ENCODE measurements at places on chromosomes 1 and 21.

- no peak for DNase-seq
Measured at GRCh38 chr1:59552007-59552406, 255.1 kb downstream of the FGGY start.

DNA sequence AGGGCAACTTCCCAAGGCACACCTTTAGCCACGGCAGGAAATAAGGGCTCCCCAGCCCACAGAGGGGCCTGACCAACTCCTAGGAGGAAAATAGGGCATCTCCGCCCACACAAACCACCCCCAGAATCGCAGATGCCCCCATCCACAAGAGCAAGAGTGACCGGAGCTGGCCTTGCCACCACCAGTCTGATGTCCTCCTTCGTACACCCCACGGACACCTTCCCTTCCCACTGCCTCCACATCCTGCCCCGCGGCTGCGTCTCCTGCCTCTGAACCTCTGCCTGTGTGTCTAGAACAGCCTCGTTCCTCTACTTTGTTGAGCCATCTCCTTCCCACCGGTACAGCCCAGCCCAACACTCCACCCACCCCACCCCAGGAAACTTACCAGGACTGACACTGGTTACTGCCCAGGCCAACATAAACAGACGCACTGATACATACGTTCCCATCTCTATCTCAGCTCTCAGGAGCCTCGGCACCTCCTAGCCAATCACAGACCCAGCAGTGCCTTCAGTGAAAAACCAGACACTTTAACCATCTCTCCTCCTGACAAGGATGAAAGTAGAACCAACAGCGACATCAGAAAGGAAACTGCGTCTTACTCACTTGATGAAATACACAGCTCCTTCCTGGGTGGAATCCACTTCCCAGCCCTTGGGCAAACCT, 7.6 kb upstream of the PLEKHA6 start:
- DNase-seq: no peak

DNA sequence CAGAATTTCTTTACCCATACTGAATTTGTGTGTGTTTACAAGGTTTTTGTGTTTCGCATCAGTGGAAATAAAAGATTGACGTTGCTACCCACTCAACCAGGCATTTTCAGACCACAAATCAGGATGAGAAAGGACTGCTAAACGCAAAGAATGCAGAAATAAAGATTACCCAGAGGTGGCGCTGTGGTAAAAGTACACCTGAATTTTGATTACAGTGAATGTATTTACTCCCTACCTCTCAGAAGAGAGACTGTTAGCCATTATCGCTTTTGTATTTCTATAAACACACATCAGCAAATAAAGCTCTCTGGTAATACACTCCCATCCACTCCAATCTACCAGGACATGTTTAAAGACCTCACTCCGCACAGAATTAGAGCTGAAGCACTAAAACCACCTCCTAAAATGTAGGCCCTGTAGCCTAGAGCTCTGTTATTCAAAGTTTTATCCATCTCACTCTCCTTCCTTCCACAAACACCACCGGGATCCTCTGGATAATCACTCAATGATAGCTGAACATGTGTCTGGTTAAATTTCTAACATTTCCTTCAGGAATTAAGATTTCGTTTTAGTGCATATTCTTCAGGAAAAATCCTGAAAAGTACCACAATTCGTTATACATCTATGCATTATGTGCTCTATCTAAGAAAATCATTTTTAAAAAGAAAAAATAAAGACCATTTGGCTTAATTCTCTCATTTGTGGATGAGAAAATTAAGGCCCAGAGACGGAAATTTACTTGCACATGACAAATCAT, 2.5 kb upstream of the LMO4 start:
- DNase-seq: peak; percentile 42

GRCh38 chr1:5865774-5866173, 126.5 kb downstream of the NPHP4 start:
- DNase-seq: no peak

- no peak for DNase-seq
Measured at GRCh38 chr21:15027056-15027455, 37.7 kb downstream of the NRIP1 start.

- no peak for DNase-seq
Measured at GRCh38 chr1:22349362-22350043, 102.1 kb upstream of the ZBTB40 start.

GRCh38 chr1:240803151-240803550, 191.2 kb upstream of the GREM2 start:
- peak; percentile 87 for DNase-seq

GRCh38 chr1:191255354-191256054, 777.8 kb upstream of the BRINP3 start:
- DNase-seq: no peak

GRCh38 chr1:231839999-231840398, 213.4 kb downstream of the DISC1 start:
- no peak for DNase-seq

- no peak for DNase-seq
Measured at GRCh38 chr1:53634571-53634979, 104.4 kb downstream of the GLIS1 start.

DNA sequence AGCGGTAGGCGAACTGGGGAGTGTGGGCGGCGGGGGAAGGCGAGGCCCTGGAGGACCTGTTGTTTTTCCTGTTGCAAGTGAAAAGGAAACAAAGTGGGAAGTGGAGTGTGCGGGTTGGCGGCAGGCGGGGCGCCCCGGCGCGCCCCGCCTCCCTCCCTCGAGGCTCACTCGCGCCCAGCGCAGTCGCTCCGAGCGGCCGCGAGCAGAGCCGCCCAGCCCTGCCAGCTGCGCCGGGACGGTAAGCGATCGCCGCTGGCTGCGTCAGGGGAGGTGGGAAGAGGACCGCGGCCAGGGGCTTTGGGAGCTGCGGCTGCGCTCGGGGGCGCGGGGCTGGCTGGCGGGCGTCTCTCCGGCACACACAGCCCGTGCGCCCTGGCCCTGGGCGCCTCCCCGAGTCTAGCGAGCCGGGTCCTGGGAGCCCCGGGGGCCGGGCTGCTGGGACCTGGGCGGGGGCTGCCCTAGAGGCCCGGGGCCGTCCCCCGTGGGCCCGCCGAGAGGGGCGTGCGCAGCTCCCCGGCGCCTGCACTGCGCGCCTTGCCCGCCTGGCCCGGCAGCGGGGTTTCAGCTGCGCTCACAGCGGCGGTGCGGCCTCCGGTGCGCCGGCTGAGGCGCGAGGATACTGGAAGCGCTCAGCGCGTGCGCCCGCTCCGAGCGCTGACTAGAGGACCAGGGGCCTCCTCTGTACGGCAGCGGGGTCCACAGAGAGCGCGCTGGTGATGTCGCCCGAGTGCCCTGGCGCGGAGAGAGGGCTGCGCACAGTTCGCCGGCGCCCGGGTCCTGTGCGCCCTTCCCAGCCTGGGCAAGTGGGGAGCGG, at the start of gene PIK3CD:
PIK3CD (plus strand) TSS at position 167 of the 814 bp plus-strand sequence. CDS start 58,725 bp downstream, outside the sequence.
- DNase-seq: peak; percentile 59

- DNase-seq: no peak
Measured at GRCh38 chr21:33733601-33734000, 91.3 kb downstream of the ITSN1 start.

DNA sequence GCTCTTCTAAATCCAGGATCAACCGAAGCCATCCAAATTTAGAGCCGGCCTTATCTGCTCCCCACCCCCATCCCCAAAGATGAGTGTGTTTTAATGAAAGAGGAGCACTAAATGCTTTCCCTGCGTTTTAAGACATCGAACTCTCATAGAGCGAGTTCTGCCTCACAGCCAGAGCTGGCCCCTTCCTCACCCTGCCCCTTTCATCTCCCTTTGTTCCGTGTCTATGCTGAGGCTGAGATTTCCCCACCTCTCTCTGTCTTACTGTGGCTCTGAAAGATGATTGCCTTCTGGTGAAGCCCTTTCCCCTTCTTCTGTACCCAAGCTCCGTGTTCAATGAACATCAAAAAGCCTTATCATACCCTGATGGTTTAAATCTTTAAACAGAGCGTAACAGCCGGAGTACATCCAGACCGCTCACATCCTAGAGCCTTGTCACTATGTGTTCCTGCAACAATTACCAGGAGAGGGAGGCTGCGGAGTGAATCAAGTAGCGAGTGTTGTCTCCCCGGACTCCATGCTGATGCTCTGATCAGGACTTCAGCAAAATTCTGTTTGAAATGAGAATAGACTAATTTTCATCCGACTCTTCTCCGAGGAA, 110.1 kb downstream of the ZNF326 start:
- no peak for DNase-seq

DNA sequence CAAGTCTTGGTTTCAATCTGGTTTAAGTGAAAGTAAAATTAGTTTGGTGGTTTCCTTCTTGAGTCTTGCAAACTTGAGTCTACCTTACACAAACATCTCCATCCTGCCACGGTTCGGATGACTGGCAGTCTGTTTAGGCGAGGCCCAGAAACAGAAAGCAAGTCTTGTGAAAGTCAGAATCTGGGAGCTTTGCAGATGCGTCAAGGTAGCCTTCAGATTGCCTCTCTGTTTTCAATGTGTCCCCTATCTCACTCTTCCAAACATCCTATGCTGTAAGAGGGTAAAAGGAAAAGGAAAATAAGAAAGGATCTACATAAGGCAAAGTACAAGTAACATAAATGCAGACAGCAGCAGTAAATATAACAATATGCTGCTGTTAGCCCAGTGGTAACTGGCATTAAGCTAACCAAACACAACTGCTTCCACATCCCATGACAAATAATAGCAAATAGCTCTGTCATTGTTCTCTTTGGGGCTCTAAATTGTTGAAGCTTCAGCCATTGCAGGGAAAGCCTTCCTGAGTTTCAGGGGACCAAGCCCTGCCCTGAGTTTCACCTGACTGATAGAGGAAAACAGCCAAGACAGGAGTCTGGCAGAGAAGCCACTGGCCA, 26.2 kb upstream of the C1orf105 start:
- DNase-seq: no peak

DNA sequence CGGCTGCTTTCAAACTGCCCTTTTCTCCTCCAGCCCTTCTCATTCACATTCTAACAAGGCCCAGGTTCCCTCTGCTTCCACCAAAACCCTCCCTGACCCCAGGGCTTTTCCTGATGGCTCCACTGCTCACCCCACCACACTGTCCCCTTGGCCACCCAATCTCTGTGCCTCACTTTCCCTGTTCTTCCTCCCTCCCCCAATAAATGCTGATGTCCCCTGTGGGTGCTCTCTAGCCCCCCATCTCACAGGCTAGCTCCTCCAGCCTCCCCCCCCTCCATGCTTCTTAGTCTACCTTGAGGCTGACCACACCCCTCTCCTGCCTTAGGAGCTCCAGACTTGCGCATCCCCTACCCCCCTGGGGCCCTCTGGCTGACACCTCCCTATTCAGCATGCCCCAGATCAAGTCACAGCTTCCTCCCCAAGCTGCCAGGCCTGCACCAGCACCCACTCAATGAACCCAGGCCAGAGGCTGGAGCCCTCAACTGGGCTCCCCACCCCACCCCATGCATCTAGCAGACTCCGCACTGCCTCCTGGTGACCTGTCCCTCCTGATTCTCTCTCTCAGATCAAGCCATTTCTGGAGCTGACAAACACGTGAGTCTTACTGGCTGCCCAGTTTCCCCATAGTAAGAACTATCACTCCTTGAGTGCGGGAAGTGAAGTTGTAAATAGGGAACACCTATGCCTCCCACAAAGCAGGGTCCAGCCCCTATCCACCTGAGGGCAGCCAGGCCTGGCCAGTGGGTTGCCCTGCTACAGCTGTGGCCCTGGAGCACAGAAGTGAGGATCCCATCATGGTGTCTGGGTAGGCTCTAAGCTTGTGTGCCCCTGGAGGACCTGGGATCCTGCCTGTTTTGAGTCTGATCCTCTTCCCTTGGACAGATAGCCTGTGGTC, 117.9 kb downstream of the DMRTB1 start:
- DNase-seq: no peak

- no peak for DNase-seq
Measured at GRCh38 chr1:183836598-183836997, 31.7 kb downstream of the RGL1 start.

- DNase-seq: no peak
Measured at GRCh38 chr1:167440776-167441175, 77.6 kb downstream of the CD247 start.

DNA sequence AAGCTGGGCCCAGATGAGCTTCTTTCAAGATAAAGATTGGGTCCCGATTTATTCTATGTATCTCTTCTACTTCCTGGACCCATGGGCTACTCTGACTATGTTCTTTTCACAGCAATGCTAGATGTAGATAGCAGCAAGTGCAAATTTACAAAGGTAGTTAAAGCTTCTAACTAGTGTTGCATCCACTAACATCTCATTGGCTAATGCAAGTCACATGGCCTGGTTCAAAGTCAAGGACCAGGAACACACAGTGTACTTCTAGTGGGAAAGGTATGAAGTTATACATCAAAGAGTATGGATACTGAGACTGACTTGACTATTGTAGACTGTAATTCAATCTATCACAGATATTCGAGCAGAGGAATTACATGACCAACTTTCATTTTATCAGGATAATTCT, 588.8 kb downstream of the PLA2G4A start:
- no peak for DNase-seq

DNA sequence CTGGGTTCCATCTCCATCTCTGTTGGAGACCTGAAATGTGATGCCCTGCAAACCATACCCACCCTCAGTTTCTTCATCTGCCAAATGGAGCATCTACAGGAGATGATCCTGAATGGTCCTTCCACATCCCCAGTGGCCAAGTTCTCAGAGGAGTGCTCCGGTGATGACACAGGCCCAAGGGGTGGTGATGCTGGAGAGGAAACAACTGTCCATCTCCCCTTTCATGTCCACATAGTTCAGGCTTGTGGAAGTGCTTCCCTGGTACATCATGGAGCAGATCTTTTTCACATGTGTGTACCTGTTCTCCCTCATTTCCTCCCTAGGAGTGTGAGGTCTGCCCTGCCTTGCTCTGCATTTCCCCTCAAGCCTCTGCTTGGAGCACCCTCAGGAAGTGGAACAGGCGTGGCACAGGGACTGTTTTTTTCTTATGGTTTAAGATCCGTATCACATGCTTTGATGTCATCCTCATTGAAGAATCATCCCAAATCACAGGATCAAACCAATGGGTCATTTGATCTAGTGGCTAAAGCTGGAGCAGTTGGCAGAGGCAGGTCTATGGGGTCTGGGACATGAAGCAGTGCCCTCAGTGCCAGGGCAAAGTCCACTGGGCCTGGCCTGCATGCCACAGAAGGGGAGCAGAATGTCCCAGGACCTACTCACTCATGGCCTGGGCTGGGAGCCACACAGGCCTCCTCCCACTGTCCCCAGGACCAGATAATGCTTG, 8.2 kb upstream of the TRIM63 start:
- no peak for DNase-seq

GRCh38 chr1:1988061-1988945, 15.3 kb downstream of the CFAP74 start:
- no peak for DNase-seq

DNA sequence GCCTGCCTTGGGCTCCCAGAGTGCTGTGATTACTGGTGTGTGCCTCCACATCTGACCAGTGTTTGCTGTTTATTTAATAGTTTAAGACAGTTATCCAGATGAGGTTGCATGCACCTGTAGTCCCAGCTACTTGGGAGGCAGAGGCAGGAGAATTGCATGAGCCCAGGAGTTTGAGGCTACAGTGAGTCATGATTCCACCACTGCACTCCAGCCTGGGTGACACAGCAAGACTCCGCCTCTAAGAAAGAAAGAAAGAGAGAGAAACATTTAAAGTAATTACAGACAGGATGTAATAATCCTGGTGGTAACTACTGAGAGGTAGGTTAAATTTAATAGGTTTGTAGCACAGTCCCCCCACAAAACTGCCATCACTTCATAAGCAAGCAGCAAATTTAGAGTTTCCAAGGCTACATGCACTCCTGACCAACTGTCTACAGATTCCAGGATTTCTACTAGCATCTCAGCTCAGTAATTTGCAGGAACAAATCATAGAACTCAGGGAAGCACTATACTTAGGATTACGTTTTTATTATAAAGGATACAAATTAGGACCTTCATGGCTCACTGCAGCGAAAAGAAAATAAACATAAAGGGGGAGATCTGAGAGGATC, 89.6 kb downstream of the PKN2 start:
- DNase-seq: peak; percentile 74

Data from EL (cell line).